ENCODE measurements at places on chromosomes 5 and 9. TPM values are rescaled to one million over a fixed set of nuclear protein-coding genes. Genes with fewer than 3 reads are reported as not detected.

OR13C5 gene
- total RNA-seq: not detected

DNA sequence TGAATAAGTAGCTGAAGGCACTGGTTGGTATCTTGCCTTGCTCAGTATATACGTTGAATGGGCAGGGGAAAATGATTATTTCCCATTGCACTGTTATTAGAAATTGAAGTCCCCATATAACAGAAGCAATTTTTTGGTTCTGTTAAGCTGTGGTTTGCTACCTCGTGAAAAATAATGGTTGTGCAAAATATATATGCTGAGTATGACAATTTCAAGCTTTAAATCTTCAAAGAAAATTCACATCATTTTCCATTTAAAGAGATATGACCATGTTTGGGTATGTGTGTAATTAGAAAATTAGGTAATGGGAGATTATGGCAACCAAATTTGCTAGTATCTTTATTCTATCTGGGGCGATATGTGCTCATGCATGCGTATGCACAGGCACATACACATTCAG is 139.8 kb downstream of the DMAC1 start:
- no peak for DNase-seq

AQP3 gene
- total RNA-seq: 172 TPM

GRCh38 chr5:389197-389821 is 53.7 kb upstream of the EXOC3 start:
- no peak for DNase-seq

GRCh38 chr5:178273665-178274541 is 41.3 kb upstream of the PHYKPL start:
- no peak for DNase-seq

FBXL7 gene
- total RNA-seq: not detected

- DNase-seq: no peak
These were observed 24.1 kb downstream of the BICD2 start for GRCh38 chr9:92740446-92740961.

DNA sequence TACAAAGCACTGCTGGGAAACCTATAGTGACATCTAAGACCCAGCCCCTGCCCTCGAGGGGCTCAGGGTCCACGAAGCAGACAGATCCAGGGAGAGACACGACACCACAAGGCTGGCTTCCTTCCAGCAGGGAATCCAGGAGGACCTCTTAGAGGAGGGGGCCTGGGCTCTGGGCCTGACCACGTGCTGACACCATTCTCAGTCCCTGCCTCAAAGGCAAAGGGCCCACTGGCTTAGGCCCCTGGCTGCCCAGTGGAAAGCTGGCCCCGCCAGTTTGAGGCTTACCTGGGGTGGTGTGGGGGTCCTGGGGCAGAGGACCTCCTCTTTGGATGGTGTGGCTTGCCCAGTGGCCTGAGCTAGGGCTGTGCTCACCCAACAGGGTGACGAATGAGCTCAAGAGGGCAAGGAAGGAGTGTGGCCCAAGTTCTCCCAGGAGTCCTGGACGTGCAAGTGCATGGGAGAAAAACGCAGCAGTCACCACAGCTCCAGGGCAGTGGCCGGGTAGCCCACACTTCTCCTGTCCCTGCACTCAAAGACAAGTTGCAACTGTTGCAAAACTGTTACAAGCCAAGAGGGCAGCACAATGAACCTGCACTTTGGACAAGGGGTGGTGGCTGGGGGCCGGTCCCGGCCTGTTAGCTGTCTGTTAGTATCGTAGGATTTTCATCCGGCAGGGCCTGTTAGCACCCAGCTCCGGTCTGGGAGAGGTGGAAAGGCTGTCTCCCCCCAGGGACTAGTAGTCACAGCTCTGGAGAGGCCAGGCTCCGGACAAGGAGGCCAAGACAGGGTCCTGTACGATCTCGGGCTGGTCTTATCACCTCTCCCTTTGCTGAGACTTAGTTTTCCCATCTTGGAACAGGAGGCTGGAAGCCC is 1.5 kb upstream of the SARDH start:
- no peak for DNase-seq

DNA sequence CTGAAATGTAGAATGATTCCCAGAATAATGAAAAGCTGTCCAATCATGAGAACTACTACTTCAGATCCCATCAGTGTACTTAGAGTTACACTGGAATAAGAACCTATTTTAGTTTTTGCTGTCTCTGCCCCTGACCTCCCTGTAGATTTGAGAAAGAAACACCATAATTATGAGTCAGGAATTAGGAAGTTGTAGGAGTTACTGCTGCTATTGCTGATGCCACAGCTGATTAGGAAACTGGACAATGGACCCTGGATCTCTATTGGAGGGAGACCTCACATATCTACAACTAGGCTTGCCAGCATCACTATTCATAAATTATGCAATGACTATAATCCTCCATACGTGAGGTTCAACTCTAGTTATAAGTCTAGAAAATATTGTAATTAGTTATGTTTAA is 48.8 kb upstream of the EDIL3 start:
- no peak for DNase-seq

DNA sequence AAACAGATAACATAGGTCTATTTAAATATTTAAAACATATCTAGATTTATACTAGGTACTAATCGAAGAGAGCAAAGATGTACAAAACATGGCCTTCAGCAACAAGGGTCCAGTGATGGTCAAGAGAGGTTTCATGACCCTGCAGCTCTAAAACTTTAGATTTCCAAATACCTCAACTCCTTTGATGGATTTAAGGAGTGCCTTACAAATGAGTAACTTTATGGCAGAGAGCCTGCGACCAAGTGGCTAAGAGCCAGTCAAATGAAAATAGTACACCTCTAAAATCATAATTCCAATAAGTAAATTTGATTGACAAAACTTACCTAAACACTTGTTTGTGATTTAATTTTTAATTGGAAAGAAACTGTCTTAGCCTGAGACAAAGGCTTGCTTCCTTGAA is 4.7 kb upstream of the SH3RF2 start:
- DNase-seq: no peak
